ENCODE measurements at places on chromosomes 13 and 19.

- peak; percentile 4 for DNase-seq
Measured at GRCh38 chr13:102555914-102556553, 40.8 kb upstream of the TPP2 start.

DNA sequence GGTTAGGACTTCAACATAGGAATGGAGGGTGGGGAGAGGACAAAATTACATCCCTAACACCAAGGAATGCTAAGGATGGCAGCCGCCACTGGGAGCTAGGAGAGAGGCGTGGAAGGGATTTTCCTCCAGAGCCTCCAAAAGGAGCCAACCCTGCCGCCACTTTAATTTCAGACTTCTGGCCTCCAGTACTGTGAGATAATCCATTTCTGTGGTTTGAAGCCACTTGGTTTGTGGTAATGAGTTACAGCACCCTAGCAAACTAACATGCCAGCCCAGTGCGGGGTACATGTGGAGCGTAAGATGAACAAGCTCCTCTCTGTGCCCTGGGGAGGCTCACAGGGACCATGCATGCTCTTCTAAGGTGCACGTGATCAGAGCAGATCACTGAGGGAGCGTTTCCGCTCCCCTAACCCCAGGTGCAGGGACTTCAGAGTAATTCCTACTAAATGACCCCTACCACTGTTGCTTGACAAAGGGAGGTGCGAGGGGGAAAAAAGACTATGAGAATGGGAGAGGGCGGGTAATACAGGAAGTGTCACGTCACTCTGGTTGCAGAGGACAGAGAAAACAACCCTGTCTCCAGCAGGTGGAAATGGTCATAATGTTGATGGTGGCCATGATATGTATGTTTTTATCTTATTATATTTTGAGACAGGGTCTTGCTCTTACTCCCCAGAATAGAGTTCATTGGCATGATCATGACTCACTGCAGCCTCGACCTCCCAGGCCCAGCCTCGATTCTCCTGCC, 12.0 kb downstream of the FPR1 start:
- no peak for DNase-seq

- no peak for DNase-seq
Measured at GRCh38 chr13:52925251-52925650, 76.8 kb upstream of the PCDH8 start.

GRCh38 chr13:98527526-98527925, 49.4 kb downstream of the STK24 start:
- no peak for DNase-seq

DNA sequence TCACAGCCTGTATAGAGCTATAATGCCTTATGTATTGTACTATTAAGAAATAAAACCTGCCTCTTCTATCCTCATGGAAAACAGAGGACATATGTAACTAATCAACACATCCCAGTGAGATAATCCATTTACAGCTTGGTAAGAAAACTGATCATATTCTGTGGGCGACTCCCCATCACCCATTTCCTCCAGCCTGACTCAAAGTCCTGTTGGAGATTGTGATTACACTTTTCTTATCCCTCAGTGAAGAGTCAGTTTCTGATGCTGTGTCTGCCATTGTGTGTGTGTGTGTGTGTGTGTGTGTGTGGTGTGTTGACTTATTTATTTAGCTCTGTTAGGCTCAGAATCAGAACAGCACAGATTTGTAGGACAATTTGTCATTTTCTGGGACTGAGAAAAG, 212.8 kb downstream of the FGF9 start:
- DNase-seq: no peak
